ENCODE measurements at places on chromosomes 5 and 9.

DNA sequence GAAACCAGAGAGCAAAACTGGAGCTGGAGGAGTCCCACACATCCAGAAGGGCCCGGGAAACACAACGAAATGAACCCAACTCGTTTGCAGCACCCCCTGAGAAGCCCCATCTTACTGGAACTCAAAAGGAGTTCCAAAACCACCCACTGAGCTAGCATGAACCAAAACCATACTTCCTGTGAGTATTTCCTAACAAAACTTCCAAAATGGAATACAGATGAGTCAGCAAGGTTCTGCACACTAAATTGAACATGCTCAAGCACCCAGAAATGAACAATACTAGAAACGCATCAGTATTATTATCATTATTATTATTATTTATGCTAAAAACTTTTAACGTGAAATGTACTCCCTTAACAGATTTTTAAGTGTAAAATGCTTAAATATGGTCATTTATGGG lies 8.0 kb upstream of the SPOCK1 start:
- no peak for DNase-seq

DNA sequence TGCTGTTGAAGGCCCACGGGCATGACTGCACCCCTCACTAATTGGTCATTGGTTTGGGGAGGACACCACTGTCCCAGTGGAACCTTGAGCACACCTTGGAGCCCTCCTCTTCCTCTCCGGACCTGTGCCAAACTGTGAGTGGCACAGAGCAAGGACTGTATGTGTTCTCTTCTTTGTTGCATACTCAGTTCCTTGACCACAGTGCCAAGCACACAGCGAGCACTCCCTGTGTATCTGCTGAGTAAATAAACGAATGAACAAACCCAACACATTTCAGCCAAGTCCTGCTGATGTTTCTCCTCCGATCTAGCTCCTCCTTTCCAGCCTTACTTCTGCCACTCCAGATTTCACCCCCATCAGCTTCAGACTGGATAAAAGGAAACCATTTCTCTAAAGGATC lies 2.7 kb upstream of the TRIM52 start:
- DNase-seq: no peak

DNA sequence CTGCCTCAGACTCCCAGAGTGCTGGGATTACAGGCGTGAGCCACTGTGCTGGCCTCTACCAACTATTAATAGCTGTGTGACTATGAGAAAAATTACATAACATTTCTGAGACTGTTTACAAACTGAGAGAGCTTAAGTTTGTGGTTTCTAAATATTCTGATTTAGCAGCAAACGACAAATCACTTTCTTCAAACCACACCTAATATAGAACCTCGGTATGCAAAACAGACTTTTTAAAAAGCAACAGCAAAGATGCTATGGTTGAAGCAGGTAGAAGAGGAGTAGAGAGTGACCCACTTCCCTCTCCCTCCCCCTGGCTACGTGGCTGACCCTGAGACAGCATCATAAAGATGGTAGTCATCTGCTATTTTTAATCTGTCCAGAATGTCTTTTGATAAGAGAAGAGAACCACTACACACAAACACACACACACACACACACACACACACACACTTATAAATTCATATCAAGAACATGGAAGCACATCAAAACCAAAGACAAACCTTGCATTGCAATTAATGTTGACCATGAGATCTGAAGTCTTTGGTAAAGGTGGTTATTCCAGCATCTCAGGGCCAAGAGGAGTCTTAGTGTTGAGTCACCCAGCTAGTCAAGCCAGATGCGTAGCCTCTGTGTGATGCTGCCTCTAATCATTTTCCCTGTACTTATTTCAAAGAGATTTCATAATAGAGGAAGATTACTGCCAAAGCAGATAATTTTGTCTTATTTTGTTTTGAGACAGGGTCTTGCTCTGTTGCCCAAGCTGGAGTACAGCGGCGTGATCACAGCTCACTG lies 58.1 kb upstream of the TMEM215 start:
- DNase-seq: no peak

DNA sequence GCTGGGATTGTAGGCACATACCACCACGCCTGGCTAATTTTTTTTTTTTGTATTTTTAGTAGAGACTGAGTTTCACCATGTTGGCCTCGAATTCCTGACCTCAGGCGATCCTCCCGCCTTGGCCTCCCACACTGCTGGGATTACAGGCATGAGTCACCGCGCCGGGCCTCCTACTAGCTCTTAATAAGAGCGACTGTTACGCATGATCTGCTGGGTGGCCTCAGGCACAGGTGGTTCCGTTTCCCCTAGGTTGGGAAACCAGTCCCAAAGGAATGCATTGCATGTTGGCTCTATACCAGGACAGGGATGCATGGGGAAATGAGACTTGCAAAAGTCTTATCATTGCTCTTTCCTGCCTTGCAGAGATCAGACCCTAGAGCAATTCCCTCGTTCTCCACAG lies 184.7 kb upstream of the PPP1R26 start:
- DNase-seq: no peak

DNA sequence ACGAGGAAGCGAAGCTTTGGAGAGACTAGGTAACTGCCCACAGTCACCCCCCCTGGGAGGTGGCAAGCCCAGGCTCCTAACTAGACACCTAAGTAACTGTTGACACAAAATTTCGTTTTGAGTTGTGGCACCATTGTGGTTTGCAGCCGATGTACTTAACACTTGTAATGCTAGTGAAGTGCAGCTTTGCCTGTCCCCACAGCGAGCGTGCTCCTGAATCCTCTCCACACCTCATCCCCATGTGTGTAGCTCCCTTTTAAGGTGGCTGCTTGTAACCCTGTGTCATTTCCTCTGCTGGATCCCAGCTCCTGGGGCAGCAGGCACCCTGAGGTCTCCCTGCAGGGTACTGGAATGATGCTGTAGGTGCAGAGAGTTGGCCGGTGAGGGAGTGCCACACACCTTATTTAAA lies 114.9 kb downstream of the TRIO start:
- DNase-seq: peak; percentile 69

DNA sequence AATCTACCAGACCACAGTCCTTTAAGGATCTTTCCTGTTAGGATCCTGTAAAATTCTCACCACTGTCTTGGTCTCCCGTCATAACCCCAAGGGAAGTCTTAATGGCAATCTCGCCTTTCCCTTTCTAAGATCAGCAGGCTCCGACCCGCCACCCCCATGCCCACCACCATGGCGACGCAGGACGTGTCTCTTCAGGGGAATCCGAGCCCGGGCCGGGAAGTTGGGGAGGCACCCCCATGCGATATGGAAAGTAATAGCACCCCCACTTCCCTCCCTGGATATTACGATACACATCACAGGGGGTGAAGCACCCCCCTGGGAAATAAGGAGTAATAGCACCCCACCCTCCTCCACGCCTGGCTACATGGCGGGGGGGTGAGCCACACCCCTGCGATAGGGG lies 8.3 kb upstream of the STK32A start:
- no peak for DNase-seq

DNA sequence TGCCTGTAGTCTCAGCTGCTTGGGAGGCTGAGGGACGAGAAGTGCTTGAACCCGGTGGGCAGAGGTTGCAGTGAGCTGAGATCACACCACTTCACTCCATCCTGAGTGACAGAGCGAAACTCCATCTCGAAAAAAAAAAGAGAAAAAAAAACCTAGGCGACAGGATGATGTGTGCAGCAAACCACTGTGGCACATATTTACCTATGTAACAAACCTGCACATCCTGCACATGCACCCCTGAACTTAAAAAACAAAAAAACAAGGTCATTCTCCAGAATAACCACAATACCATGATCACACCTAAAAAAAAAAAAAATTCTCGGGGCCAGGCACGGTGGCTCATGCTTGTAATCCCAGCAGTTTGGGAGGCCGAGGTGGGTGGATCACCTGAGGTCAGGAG lies 7.5 kb upstream of the DOLPP1 start:
- no peak for DNase-seq

- peak; percentile 47 for DNase-seq
Measured at GRCh38 chr9:83708515-83709158, 879 bp upstream of the UBQLN1 start.

GRCh38 chr9:97985058-97985861 lies 2.1 kb downstream of the ANP32B start:
- DNase-seq: no peak
